ENCODE measurements at places on chromosomes 7 and 10. TPM values are rescaled to one million over a fixed set of nuclear protein-coding genes. Genes with fewer than 3 reads are reported as not detected.

DNA sequence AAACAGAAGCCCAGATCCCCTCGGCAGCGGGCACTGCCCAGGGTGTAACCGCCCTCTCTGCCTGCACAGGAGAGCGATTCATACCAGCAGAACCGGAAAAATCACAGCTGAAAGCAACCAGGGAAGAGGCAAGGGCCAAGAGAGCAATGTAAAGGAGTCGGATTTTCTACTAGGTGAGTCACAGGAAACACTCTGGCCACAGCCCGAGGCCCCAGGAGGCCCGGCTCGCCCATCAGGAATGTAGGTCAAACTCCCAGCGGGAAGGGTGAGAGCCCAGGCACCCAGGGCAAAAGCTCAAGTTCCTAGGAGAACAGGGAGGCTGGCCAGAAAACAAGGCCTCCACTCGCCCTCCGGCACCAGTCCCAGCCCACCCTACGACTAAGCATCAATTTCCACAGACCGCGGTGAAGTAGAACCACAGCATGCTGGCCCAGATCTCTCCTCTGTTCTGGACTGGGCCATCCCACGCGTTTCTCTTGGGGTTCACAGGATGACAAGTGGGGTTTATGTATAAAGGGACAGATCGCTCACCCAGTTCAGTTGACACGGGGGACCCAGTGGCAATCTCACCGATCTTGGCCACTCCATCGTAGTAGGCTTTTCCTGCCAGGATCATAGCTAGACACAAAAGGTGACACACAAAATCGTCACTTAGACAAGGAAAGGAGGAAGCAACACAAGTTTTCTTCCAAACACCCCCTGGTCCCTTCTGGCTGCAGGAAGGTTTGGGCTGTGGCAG, 46.2 kb downstream of the BAIAP2L1 start:
- peak; percentile 91 for DNase-seq

DNA sequence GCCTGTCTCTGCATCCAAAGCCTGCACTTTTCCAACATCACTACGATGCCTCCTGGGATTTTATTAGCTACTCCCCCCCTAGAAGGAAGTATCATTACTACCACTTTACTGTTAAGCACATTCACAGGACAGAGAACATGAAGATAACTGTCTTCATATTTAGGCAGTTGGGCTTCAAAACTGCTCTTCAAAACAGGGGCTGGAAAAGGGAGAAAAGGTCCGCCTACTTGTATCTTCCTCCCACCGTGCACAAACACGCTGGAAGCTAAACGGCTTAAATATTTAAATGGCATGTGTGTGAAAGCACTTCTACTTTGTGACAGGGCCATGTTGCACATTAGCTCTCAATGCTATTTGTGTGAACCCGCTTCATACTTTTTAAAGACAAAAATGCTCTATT, 999 bp downstream of the ITIH5 start:
- DNase-seq = no peak

- DNase-seq = no peak
These were observed 1.4 kb downstream of the HPS6 start for GRCh38 chr10:102066399-102067088.

- DNase-seq = peak; percentile 25
These were observed 178.9 kb upstream of the TMEM106B start for GRCh38 chr7:12032146-12032545.

DNA sequence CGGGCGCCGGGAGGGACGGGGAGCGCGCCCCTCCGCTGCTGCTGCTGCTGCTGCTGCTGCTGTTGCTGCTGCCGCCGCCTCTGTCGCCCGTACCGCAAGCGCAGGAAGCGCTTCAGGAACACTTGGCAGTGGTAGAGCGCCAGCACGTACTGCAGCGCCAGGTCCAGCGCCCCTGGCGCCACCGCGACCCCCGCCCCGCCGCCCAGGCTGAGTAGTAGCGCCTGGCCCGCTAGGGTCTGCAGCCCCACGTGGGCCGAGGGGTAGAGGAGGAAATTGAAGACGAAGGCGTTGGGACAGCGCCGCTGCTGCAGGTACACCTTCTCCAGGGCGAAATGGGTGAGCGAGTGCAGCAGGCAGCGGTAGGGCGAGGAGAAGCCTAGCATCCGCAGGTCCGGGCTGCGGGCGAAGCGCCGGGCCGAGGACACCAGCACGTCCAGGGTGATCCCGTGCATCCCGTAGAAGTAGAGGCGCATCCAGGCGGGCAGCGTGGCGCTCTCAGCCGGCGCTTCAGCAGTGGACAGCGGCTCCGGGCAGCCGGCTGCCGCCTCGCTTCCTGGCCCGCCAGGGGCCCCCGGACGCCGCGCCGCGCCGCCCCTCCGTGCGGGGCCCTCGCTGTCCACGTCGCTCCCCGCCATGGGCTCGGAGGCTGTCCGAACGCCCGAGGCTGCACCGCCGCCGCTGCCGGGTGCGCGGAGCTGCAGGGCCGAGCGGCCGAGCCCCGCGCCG, at the start of gene TMEM229A:
Gene TMEM229A, minus strand, starts transcription at position 699 of the 726 bp plus-strand sequence. Its CDS starts 64 bp downstream, at position 635.
- DNase-seq = peak; percentile 43

- peak; percentile 12 for DNase-seq
These were observed 28.4 kb upstream of the PDLIM1 start for GRCh38 chr10:95319239-95319638.

DNA sequence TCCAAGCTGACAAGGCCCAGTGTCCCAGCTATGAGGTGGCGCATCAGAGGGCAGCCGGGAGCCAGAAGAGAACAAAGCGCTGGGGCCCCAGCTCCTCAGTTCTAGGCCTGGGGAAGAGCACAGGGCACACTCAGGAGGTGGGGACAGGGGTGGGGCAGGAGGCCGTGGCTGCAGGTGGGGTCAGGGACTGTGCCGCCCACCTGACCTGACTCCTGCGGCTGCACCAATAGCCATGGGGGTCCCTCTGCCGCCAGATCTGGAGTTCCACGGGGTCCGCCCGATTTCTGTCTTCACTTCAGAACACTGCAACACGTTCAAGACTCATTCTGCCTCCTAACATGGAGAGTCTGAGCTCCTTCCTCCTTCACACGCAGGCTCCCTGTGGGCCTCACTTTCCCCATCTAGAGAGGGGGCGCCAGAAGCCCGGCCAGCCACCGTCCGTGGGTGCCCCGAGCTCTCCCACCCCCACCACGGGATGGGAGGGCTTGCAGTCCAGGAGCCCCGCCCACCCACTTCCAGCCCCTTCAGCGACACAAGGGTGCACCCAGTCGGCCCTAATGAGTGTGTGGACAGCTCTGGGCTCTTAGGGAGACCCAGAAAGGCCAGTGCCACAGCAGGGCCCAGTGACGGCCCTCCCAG, 278.3 kb downstream of the MAD1L1 start:
- DNase-seq = no peak

DNA sequence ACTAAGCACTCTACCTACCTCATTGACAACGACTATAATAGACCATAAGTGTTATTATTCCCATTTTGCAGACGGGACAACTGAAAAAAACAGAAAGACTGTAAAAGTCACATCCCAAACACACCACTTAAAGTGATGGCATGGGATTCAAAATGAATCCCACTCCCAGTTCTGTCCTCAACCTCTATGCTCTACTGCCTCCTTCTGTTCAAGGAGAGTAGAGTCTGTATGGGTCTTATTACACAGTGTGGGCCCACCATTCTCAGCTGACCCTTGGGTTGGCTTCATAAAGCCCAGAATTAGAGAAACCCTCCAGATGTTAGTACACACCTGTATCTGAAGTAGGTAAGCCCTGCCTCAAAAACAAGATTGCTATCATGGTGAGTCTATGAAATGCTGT, 102.2 kb downstream of the GRM8 start:
- no peak for DNase-seq

DNA sequence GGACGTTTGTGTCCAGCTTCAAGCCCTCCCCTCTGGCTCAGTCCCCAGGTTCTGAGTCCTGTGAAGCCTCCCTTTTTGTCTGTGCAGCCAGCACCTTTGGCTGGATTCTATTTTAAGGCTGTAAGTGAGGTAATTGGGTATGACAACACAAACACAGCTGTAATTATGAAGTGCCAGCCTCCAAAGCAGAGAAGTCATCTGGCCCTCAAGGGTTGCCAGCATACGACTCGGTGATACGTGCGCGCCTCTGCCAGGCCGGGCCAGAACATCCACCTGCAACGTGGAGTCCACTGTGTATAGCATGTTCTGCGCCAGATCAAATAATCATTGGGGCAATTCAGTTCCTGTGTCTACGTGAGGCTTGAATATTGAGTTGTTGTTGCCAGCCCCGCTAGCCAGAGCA, 6.7 kb upstream of the FAM180A start:
- no peak for DNase-seq

DNA sequence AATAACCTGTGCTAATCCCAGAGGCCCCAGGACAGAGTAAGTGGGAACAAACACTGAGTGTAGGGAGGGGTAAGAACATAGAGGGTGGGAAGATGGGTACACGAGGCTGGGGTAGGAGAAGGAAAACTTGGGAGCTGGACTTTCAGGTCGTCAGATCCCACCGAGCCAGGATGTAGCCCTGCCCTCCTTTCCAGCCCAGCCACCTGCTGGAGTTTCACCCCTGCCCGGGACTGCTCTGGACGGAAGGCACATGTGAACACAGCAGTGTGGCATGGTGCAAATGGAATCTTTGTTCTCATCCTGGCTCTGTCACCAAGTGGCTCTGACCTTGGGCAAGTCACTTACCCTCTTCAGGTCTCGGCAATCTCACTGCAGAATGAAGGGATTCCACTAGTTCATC, 52.8 kb downstream of the PODXL start:
- DNase-seq = no peak

GRCh38 chr10:29541422-29542210, 93.2 kb downstream of the SVIL start:
- DNase-seq = no peak

- no peak for DNase-seq
These were observed 134.4 kb downstream of the NEURL1 start for GRCh38 chr10:103627893-103628292.

GRCh38 chr7:27686315-27686714, 23.6 kb upstream of the HIBADH start:
- peak; percentile 35 for DNase-seq

DNA sequence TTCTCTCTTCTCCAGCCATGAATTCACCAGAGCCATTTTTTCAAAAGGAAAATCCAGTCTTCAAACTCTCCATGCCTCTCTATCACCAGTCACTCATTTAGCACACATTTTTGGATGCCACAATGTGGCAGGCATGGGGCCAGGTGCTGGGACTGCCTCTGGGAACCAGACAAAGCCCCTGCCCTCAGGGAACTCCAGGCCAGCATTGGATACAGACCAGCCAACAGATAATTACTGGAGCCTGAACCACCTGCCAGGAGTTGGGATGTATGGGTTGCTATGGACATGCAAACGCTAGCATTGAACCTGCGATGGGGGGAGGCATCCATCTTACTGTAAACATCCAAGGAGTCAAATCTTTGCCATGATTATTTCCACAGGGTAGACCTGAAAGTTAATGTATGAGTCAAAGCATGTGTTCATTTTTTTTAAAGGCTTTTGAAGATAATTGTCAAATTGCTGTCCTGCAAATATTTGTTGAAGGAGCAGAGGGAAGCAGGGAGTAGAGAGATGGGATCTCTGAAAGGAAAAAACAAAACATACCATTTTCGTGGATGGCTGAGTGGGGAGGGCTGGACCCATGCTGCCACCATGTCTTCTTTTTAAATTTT, 43.2 kb downstream of the SRRM3 start:
- no peak for DNase-seq

GRCh38 chr10:114697061-114697598, 39.1 kb upstream of the ABLIM1 start:
- DNase-seq = peak; percentile 76

DNA sequence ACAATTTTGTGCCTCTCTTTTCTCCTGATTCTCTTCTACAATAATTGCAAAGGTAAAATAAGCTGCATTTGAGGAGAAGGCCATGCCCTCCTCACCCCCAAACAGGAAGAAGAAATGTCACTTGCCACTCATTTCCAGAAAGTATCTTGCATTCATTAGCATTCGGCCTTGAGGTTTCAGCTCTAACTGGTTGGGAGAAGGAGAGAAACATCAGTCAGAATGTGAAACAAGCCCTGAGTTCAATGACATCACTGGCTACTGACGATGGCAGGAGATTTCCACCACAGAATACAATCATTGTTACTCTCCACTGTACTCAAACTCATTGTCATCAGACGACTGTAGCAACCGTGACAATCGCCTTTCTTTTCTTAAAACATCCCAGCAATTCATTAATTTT, 72.8 kb downstream of the PRKCQ start:
- DNase-seq = no peak

DNA sequence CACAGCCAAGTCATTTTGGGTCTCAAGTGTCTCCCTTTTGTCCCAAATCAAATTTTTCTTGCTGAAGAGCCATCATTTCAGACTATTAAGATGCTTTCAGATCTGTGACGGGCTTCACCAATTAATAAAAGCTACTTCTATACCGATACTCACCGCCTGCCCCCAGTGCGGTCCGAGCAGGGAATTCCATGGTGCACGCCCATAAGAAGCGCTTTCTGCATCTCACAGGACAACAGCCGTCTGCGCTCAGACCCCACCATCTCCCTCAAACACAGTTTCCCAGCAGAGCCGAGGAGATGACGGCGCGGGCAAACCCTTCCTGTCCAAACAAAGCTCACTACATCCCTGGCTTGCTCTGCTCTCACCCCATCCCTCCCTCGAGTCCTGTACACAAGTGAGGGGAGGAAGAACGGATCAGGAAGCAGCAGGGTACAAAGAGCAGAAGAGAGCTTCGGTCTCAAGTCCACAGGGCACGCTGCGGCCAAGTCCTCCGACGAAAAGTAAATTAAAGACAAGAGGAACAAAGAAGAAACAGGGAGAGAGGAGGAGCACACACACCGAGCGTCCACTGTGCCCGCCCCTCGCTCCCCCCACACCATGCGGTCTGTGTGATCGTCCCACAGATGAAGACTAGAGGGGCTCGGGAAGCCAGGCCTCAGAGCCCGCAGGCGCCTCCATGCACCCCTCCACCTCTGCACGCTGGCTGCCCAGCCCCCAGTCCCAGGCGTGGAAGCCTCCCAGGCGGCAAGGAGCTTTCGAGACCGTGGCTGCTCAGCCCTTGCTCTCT, 121.9 kb downstream of the MAD1L1 start:
- peak; percentile 39 for DNase-seq

- DNase-seq = peak; percentile 96
These were observed at the start of gene TRIM24 for GRCh38 chr7:138460176-138460648. Gene TRIM24 (plus strand): TSS chr7:138460259. CDS start chr7:138460549, 290 bp downstream.

SPDYE8 gene
- total RNA-seq = not detected

AKR1C8 gene
- not detected for total RNA-seq

ERVW-1 gene
- total RNA-seq = not detected

PTF1A gene
- not detected for total RNA-seq

CYP3A4 gene
- not detected for total RNA-seq

EGFR gene
- 36.0 TPM for total RNA-seq

FBH1 gene
- 97.8 TPM for total RNA-seq

GARIN1A gene
- 1.5 TPM for total RNA-seq
